Neural crest cell (in vitro differentiated cells): ENCODE measurements at places on chromosomes 2 and 18. TPM values are rescaled to one million over a fixed set of nuclear protein-coding genes. Genes with fewer than 3 reads are reported as not detected.
A peak's percentile ranks its signal among the peaks of the same experiment; 100 is the strongest.

The TEKT4 gene
- total RNA-seq, result not detected in 2 replicates

DNA sequence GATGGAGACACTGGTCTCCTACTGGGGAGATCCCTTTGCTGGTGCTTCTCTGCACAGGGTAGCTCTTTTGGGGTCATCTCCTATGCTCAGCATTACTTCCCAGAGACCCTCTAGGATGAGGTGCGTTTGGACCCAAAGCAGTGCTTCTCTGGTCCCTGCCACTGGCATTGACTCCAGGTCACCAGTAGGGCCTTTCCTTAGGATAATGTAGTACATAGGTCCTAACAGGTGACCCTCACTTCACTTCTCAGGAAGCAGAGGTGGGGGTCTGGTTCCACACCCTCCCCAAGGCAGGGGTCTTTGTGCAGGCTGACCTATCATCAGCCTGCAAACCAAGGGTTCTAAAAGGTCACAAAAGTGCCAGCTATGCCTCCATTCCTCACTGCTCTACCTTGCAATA lies 145.8 kb upstream of the HS6ST1 start:
- no peak for DNase-seq

The CYP27A1 gene
- total RNA-seq, result 3.2 and 4.8 TPM in 2 replicates

The SPATA3 gene
- not detected in 2 replicates for total RNA-seq

DNA sequence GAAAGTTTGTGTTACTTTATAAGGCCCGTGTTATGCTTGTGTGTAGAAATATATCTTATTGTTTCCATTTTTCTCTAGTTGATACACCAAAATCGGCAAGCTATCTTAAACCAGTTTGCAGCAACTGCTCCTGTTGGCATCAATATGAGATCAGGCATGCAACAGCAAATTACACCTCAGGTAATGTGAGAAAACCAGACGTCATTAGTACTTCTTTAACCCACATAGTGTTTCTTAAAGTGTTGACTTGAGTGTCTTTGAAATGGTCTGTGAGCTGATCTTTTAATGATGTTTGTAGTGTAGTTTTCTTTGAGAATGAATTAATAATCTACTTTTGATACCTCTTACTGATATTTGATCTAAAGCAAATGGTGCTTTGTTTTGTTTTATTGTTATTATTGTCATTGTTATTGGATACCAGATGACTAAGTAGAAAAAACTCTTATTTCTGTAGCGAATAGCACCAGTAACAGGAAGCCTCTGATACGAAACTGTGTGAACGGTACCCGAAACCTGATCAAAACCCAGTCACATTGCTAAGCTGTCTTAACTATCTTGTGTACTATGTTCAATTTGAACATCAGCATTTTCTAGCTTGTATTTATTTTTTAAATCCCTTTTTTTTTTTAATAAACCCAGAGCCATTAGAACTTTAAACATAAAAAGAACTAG lies 53.7 kb downstream of the PTRHD1 start:
- DNase-seq, result no peak

The TMEM247 gene
- not detected in 2 replicates for total RNA-seq

GRCh38 chr2:55049043-55049820 lies 1.0 kb downstream of the RTN4 start:
- DNase-seq, result peak; percentile 62

- peak; percentile 87 for DNase-seq
These were observed 326.2 kb upstream of the SOX11 start for GRCh38 chr2:5365871-5366461.

The MSGN1 gene
- total RNA-seq, result not detected in 2 replicates

GRCh38 chr2:46667945-46668344 lies 188.6 kb downstream of the TMEM247 start:
- DNase-seq, result no peak

The DNAJC5G gene
- total RNA-seq, result not detected in 2 replicates

The CD8B2 gene
- total RNA-seq, result not detected in 2 replicates

DNA sequence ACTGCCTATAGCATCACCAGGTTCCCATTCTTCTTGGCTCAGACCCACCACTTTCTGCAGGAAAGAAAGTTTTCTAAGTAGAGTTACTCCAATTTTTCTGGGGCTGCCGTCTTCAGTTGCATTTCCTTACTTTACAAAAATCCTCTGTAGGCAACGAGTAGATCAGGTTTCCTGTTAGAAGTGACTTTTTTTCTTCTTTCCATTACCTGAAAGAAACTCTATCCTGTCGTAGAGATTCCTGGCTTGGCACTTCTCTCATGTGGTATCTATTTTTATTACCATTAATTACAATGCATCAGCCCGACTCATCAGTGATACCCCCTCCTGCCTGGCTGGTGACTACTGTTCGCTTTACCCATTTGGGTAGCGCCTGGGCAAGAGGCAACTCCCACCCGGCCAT lies 5.6 kb upstream of the SIX2 start:
- no peak for DNase-seq

The LOXHD1 gene
- total RNA-seq, result not detected in 2 replicates

The PDIA6 gene
- 235 and 248 TPM in 2 replicates for total RNA-seq

- no peak for DNase-seq
These were observed 703.9 kb upstream of the ID2 start for GRCh38 chr2:7977981-7978380.

DNA sequence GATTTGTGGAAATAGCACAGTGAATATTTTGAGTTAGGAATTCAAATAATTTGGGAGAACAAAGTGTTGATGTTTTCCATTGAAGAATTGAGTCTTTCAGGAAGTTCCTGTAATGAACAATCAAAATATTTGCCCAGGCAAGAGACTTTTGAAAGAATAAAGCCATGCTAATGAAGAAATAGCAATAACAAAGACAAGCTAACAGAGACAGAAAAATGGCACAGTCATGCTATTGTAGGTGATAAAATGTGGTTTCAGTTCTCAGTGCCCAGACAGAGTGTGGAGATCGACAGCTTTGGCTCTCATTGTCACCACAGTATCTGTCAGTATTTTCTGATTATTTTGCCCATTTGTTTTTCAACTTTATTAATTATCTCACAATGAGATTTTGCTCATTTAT lies 490.8 kb upstream of the PIK3C3 start:
- no peak for DNase-seq

The CTDP1 gene
- total RNA-seq, result 22.8 and 23.3 TPM in 2 replicates

The SLC4A5 gene
- total RNA-seq, result 1.3 and 3.0 TPM in 2 replicates

The SLC40A1 gene
- total RNA-seq, result 2.0 and 2.6 TPM in 2 replicates

The NT5DC4 gene
- total RNA-seq, result not detected in 2 replicates

- DNase-seq, result peak; percentile 49
These were observed 65.5 kb upstream of the GPC1 start for GRCh38 chr2:240369801-240370585.

The SP9 gene
- total RNA-seq, result 1.9 TPM in 2 replicates

GRCh38 chr2:33190393-33190937 lies 243.7 kb downstream of the LTBP1 start:
- DNase-seq, result no peak

DNA sequence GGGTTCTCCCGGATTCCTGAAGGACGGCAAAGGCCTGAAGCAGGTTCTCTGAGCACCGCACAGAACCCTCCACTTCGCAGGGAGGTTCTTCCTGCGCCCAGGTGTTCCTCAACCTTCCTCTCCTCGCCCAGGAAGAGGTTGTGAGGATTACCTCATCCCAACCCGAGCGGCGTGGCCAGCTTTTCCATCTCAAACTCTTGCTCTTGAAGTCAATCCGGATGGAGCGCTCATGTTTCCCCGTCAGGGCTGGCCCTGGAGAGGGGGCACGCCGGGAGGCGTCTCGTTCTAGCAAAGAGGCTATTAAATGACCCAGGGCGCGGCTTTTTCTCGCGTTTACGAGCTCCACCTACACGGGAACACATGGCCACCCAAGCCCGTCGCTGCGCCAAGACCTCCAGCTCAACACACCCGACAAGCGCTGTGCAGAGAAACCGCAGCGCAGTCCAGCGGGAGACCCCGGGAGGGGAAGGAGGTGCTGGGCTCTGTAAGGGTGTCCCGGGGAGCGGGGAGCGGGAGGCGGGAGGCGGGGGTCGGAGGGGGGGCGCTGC lies 540 bp upstream of the RAB10 start:
- no peak for DNase-seq

- no peak for DNase-seq
These were observed 40.7 kb downstream of the CYP26B1 start for GRCh38 chr2:72106978-72107377.
